ENCODE measurements at places on chromosomes 6 and 20.

DNA sequence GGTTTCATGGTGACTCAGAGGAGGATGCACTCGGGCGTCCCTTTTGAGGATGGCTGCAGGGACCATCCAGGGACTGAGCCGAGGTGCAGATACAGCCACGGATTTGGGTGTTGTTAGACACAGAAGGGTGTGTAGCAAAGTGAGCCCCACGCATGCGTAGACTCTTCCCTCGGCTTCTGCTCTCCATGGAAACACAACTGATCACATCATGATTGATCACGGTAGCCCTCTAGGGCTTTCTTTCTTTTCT is 606 bp upstream of the ULBP1 start:
- no peak for DNase-seq

DNA sequence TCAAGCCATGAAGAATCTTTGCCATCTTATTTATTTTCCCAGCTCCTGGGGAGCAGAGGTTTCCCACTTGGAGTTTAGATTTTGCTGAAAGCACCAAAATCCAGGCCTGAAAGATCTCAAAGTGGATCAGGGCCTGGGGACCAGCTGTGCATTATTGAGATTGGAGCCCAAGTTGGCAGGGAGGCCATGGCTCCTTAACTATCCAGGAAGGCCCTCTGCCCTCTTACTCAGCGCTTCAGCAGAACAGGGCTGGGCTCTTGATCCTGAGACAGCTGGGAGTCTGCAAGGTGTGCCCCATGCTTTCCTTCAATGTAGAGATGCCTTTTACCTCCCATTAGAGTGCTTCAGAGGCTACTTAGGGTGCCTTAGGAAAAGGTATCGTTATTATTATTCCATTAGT is 24.6 kb downstream of the FOXO3 start:
- no peak for DNase-seq

DNA sequence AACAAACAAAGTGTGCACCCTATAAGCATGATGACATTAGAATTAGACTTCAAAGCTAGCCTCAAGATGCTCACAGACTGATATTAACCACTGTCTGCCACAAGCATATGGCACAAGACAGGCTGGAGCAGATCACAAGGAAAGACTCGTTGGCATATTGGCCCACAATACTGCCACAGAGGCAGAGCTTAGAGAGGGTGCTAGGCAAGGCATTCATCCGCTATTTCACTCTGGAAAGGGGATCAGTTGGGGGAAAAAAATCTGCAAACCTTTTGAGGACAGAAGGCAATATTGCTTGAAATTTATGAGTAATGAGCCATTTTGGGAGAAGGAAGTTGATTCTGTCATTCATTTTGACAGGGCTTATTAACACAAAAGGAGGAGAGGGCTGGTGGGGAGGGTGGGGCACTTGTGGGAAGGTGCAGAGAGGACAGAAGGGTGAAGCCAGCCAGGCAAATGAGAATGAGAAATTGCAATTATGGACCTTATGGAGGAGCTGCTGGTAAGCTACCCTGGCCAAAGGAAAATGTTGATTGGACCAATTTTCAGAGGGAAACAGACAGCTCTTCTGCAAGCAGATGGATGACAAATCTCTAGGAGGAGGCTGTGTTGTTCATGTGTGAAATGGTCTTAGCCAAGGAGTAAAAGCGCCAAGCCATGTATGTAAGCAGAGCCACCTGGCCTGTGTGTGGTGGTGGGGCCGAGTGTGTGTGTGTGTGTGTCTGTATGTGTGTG is 187.7 kb downstream of the GMPR start:
- DNase-seq: no peak

DNA sequence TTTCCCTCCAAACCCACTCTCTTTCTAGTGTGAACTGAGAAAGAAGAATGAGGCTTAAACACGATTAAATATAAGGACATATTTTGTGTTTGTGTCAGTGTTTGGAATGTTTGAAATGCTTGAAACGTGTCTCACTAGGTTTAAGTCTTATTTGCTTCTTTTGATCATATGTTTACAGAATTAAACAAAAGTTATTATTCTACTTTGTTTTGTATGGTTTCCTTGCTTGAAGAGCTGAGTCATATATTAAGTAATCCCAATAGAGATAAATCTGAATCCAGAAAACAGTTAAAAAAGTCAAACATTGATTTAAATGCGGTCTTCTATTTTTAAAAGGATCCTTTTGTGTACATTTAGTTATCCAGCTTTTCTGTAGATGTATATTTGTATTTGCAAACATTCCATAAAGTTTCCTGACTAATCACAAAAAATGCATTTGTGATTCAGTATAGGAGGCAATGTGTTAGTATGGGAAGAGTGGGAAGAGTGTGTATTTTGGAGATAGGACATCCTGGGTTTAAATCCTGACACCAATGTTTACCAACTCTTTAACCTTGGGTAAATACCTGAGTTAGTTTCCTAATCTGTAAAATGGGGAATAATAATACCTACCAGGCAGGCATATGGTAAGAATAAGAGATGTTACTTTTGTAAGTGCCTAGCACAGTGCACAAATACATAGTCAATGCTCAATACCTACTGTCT is 72.9 kb downstream of the TSBP1 start:
- no peak for DNase-seq

DNA sequence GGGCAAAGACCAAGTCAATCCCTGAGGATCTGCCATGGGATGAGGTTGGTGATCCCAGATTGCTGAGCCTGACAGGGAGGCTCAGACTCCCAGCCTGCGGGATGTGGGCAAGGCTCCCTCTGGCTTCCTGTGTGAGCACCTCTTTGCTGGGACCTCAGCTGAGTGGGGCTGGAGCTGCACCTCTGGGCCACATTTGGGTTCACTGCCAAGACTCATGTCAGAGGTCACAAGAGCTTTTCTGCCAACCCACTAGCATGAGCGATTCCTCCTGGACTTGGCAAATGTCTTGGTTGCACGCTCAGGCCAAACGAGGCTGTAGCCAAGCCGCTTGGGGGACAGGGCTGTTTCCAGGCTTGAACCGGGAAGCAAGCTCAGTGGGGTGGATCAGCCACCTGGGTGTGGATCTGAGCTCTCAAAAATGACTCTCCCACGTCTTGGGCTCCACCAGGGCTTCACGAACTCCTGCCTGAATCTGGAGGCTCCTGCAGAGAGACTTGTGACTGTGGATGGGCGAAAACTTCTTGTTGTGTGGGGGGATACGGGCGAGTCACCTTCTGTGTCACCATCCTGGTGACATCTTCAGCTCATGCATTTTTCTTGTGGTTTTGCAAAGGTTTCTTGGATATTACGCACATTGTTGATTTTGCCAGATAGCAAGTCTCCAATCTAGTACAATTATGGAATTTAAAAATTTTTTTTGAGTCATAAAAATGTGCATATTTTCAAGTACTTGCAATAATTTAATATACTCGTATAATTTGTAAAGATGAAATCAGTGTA is 359.5 kb downstream of the CDH4 start:
- DNase-seq: no peak

GRCh38 chr20:36202891-36203338 is 33.4 kb upstream of the AAR2 start:
- DNase-seq: no peak

GRCh38 chr6:75374961-75375400 is 90.4 kb upstream of the TMEM30A start:
- no peak for DNase-seq

- no peak for DNase-seq
Observed at GRCh38 chr6:87212596-87212995, 57.2 kb downstream of the ZNF292 start.

- DNase-seq: no peak
Observed at GRCh38 chr6:18978337-18979128, 591.4 kb downstream of the RNF144B start.

GRCh38 chr6:87697581-87698546 is 4.2 kb downstream of the AKIRIN2 start:
- DNase-seq: no peak

GRCh38 chr6:132929141-132929540 is 114.8 kb downstream of the RPS12 start:
- no peak for DNase-seq

- no peak for DNase-seq
Observed at GRCh38 chr6:21214738-21215448, 378.7 kb upstream of the SOX4 start.

GRCh38 chr6:35299674-35300073 is 2.1 kb downstream of the DEF6 start:
- DNase-seq: no peak

GRCh38 chr6:139236105-139236504 is 55.7 kb downstream of the TXLNB start:
- no peak for DNase-seq

DNA sequence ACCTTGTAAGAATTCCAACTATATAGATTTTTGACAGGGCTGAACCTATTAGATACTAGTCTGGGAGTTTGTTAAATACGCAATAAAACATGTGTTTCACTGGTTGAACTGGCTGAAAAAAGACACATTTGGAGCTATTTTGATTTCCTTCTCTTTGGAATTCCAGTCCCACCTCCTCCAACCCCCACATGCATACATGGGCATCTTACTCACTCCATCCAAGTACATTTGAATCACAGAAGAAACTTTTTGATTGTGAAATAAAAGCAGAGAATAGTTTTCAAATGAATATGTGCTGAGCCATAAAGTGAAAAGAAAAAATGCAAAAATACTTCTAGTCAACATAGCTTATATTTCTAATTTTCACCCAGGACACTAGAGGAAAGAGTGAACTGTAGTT is 33.9 kb upstream of the STXBP5 start:
- no peak for DNase-seq

GRCh38 chr6:88760091-88760490 is 203.3 kb downstream of the RNGTT start:
- DNase-seq: no peak

DNA sequence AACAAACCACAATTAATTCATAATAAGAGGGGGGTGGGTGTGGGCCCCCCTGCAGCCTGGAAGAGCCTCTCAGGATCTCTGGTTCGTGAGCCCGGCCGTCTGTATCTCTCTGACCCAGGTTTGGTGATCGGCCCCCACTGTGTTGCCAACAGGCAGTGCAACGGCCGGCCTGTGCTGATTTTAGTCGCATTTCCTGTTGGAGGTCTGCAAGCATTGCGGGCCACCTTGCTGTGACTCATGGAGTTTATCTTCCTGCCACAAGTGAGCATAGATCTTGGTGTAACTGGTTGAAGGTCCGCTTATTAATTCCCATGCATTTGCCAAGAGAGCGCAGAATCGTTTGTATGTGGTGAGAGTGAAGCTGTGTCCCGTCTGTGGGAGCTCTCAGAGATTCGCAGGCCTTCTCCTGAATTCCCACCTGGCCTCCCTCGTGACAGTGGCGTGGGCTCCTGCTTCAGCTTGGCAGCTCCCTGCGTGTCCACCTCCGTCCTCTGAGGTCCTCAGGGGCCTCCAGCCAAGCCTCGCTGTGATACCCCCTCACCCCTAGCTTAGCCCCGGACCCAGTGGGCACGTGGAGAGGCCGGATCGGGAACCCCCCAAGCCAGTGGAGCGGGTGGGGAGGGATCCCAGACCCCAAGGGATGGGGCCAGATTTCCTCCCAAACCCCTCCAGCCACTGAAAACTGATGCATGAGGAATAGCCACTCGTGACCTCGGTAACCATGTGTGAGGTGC is 269.8 kb downstream of the CDH4 start:
- no peak for DNase-seq

- no peak for DNase-seq
Observed at GRCh38 chr6:153251326-153251725, 120.2 kb upstream of the RGS17 start.

DNA sequence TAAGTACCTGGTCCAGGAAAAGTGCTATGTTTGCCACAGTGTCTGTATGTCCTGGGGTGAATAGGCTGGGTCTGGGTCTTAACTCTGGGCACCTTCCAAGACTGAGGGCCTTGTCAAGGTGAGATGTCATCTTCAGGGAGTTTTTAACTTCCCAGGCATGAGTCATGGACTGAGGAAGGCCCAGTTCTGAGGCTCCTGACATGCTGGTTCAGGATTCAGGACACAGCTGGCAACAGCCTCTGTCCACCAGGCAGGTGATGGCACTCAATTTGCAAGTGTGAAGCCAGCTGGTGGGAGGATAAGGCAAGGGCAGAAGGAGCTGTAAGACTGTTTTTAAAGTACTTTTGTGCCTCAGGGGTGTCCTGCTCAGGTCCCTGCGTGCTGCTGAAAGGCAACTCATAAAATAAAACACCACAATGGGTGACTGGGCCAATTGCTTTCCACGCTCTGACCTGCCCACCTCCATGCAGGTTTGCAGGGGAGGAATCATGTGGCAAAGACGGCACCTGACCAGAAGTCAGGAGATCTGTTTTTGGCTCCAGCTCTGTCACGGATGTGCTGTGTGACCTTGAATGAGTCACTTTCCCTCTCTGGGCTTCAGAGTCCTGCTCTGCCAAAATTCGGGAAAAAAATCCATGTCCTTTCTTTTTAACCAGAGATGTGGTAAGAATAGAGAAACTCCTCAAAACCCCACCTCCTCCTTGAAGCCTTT is 4.9 kb upstream of the PACSIN1 start:
- DNase-seq: no peak

DNA sequence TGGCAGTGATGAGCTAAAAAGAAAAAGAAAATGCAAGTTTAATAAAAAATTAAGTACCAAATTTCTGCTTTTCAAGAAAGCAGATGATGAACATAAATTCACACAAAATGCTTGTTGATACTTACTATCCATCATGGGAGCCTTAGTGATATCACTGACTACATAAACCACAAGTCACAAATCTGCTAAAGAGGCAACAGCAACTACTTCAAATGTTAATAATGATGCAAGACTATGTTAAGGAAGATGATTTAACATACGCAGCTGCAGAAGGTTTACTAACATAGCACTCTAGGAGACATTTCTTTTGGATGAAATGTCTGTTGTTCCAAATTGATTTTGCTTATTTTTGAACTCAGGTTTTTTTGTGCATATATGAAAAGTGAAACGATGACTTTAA is 18.6 kb downstream of the FYN start:
- DNase-seq: no peak

- DNase-seq: no peak
Observed at GRCh38 chr20:2610941-2611720, 41.3 kb upstream of the NOP56 start.

DNA sequence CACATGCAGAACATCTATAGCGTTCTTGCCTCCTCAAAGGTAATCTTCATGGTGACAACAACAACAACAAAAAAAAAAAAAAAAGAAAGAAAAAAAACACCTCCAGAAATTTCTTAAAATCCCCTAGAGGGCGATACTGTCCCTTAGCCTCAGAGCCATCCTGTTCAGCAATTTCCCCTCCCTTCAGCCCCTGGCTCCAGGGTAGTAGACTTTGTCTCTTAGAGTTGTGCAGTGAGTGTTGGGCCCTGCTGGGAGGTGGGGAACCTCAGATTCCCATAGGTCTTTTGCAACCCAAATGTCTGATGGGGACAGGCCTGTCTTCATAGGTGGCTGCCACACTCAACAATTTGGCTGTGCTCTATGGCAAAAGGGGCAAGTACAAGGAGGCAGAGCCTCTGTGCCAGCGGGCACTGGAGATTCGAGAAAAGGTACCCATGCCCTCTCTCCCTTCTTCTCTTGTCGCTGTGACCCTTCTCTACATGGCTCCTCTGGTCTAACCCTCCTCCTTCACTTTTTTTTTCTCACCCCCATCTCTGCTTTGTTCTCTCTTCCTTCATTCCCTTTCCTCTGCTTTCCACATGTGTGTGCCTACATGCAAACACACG is 6.0 kb upstream of the PTK7 start:
- no peak for DNase-seq
